Activated CD4-positive, alpha-beta T cell treated with anti-CD3 and anti-CD28 coated beads, Interleukin-2, amount 10 ng/mL, durations not matched to agents 24 days and 14 days (primary cell): ENCODE measurements at places on chromosomes 2 and 18. TPM values are rescaled to one million over a fixed set of nuclear protein-coding genes. Genes with fewer than 3 reads are reported as not detected.

- no peak for DNase-seq
Observed at GRCh38 chr18:58491773-58492752, 136.8 kb downstream of the ALPK2 start.

- no peak for DNase-seq
Observed at GRCh38 chr18:28582724-28583123, 405.8 kb upstream of the CDH2 start.

DNA sequence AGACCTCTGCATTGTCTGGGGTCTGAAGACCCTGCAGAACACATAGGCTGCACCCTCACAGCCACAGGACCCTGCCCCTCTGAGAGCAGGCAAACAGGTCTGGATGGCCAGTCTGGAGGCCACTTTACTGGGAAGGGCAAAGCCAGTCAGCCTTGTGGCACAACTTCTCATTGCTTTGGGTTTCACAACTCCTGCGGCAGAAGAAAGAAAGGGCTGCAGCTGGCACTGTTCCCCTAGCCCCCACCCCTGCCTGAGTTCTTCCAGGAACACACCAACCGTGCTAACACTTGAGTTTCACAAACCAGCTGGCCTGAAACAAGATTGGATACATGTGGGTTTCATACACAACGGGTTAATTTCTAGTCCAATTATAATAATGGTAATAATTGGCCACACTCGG lies 276.5 kb upstream of the MGAT5 start:
- no peak for DNase-seq

- DNase-seq = no peak
Observed at GRCh38 chr2:136204971-136205370, 87.0 kb upstream of the CXCR4 start.

GRCh38 chr18:48840491-48840877 lies 110.3 kb downstream of the SMAD7 start:
- no peak for DNase-seq

- DNase-seq = peak; percentile 86
Observed at GRCh38 chr18:13629841-13630715, 96.3 kb downstream of the FAM210A start.

The CNDP1 gene
- not detected in 2 replicates for total RNA-seq

The HOXD9 gene
- not detected in 2 replicates for total RNA-seq

- peak; percentile 83 for DNase-seq
Observed at GRCh38 chr2:20106746-20107145, 55.3 kb upstream of the LAPTM4A start.

DNA sequence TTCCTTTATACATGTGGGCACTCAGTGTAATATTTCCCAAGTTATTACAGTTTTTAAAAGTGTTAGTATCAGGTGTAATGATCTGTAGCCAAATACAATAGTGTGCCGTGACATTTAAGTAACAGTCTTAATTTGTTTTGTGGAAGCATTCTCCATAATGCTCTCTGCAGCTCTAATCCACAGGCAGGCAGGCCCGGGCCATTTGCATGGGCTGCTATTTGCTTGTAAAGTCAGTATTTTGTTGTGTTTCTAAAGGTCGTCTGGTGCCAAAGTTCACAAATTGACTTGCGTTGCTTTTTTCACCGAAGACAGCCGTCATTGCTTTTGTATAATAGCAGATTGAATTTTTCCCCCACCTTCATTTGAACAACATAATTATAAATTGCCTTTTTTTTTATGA lies 153.0 kb downstream of the GBX2 start:
- no peak for DNase-seq

GRCh38 chr2:231900486-231900942 lies 25.7 kb downstream of the NPPC start:
- DNase-seq = peak; percentile 88

DNA sequence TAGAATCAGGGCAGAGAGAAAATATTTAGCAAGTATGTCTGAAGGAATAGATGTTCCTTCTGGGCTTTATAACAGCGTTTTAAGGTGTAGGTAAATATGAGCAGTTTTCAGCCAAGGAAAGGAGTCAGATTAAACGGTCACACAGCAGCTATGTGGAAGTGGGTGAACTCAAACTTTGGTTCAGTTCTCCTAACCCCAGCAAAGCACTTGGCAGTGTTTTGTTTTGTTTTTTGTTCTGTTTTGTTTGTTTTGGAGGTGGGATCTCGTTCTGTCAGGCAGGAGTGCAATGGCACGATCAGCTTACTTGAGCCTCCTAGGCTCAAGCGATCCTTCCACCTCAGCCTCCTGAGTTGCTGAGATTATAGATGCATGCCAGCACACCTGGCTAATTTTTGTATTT lies 24.6 kb downstream of the TANC1 start:
- DNase-seq = no peak

- no peak for DNase-seq
Observed at GRCh38 chr2:46122318-46122976, 174.8 kb upstream of the EPAS1 start.

The PROKR1 gene
- not detected in 2 replicates for total RNA-seq

DNA sequence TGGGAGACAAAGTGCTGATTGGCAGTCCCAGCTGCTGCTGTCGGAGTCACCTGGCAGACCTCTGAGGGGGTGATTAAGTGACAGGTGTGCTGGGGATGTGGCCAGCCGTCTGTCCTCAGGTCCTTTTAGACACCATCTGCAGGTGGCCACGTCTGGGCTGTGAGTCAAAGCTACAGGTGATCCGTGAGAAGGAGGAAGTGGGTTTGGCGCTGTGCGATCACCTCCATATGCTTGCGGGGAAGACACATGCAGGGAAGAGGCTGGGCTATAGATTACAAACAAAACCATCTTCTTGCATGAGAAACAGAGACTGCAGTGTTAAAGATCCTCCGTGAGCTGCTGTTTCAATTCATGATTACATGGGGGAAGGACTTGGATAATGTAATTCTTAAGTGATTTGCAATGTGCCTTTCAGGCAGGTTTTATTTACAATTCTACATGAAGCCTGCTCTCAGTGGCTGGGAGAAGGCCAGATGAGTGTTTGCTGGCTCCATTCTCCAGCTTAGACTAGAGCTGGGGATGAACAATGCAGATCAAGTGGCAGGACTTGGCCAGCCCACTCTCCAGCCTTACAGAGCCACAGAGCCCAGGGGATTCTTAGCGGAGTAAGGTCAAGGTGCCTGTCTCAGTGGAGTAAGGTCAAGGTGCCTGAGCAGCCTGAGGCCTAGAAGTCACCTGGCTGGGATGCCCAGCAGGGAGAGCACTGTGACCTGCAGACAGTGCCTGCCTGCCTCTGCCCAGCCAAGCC lies 87.8 kb downstream of the LYPD1 start:
- no peak for DNase-seq

- no peak for DNase-seq
Observed at GRCh38 chr2:209314653-209315052, 109.2 kb upstream of the MAP2 start.

The SOWAHC gene
- total RNA-seq = 0.26 TPM in 2 replicates

The SLC9A4 gene
- 0.07 and 0.12 TPM in 2 replicates for total RNA-seq

GRCh38 chr2:32386739-32387138 lies 29.9 kb downstream of the BIRC6 start:
- no peak for DNase-seq

The LYG2 gene
- total RNA-seq = not detected in 2 replicates

DNA sequence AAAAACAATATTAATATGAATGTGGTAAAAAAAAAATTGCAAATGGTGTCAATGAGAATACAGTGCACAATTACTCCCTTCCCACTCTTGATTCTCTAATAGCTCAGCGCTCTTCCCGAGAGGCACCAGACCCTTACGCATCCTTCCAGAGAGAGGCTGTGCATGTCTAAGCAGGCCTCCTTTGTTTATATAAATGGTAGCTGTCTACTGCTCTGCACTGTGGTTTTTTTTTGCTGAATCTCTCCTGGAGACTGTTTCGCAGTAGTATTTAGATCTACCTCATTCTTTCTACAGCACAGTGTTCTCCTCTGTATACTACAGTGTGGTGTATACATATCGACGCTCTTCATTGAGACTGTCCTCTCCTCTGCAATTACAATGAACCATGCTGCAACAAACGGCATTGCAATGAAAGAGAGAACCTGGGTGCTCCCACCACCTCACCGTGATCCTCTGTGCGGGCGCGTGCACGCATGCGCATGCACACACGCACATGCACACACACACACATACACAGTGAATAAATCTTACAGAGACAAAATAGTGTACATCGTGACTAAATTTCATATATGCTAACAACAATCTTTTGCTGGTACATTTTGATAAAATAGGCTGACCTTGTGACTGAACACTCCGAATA lies 19.4 kb downstream of the SEPTIN10 start:
- DNase-seq = no peak

The PTH2R gene
- total RNA-seq = 0.07 TPM in 2 replicates

The SFT2D3 gene
- total RNA-seq = 5.9 and 6.3 TPM in 2 replicates

DNA sequence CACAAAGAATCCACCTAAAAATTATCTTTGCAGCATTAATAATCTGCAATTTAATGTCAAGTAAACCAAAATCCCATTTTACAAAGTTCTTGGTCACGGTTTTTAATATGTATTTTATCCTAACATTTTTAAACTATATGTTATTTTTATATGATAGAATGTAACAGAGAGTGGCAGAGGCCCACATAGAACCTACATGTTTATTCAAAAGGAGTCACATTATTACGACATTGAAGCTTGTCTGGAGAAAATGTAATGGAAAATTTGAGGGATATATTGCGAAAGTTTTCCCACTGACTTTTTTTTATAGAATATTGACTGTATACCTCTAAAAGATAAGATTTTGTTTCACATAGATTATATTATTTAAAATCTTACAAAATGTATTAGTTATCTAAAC lies 89.7 kb upstream of the COL3A1 start:
- no peak for DNase-seq

GRCh38 chr2:71008342-71008741 lies 13.7 kb upstream of the TEX261 start:
- no peak for DNase-seq

The MRPL33 gene
- total RNA-seq = 59.0 and 59.6 TPM in 2 replicates

The MDH1B gene
- total RNA-seq = 0.12 and 0.47 TPM in 2 replicates

GRCh38 chr2:240514631-240515030 lies 43.2 kb downstream of the ANKMY1 start:
- no peak for DNase-seq

The BOLL gene
- total RNA-seq = not detected in 2 replicates

DNA sequence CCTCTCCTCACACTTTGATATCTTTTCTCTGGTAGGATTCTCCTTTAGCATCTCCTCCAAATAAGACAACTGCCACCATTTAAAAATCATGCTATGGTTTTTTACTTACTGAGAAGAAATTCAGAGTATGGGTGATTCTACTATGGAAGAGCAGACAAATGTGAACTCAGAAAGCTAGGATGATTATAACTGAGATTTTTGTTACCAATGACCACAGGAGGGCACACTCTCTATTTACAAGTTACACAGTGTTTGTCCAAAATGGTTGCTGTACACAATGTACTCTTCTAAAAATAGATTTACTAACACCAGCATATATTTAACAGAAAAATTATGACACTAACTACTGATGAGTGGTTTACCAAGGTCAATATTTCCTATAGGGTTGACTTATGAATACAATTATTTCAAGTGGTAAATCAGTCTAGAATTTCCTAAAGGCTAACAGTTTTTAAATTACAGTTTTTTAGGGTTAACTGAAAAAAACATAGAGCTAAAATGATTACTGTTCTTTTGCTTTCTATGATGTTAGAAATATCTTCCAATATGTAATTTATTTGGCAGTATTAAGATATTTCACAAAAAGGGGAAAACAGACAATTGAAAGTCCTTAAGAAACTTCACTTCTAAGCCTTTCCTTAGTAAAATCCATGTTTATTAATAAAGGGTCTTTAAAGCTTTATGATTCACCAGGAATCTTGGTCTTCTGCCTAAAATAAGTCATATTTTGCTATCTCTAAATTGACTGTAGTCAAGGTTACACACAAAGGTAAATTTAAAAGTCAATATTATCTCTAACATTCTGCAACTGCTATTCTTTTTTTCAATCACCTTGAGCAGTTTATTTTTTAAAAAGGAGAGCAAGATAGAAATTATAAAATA lies 57.2 kb downstream of the MAP4K3 start:
- DNase-seq = peak; percentile 65

DNA sequence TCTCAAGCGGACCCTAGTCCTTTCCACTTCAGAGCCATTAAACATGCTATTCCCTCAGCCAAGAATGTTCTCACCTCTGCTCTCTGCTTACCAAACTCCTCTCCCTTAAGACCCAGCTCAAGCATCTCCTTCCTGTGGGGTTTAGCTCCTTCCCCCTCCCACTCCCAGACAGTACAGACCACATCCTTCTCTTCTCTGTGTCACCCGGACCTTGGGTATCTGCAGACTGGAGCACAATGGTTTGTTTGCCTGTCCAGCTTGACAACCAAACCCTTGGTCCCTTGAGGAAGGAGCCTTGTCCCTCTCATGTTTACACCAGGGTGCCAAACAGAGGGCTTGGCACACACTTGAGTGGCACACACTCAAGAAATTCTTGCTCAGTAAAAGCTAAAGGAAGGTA lies 4.1 kb upstream of the CD8A start:
- peak; percentile 70 for DNase-seq

- DNase-seq = no peak
Observed at GRCh38 chr18:46693996-46694395, 37.0 kb upstream of the LOXHD1 start.

The MYO5B gene
- 0.07 and 0.14 TPM in 2 replicates for total RNA-seq

DNA sequence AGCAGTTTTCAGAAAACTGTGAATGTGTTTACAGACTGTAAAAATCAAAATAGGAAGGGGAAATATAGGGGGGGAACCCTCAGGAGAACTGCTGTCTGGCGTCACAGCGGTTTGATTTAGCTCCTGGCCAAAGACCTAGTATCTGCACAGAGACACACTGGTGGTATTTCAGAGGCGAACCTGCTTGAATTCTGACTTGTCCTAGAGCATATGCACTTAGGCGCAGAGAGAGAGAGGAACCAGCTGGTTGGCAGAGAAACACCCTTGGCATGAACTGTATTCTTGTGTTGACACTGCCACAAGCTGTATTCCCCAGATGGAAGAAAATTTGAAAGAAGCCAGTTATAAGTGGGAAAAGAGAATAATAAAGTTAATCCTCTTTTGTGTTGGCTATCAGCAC lies 506.5 kb upstream of the NRP2 start:
- DNase-seq = peak; percentile 43

GRCh38 chr2:96867756-96868554 lies 1.9 kb downstream of the SEMA4C start:
- DNase-seq = no peak

The RAB31 gene
- total RNA-seq = 0.66 TPM in 1 of 2 replicates, not detected in the other

- no peak for DNase-seq
Observed at GRCh38 chr2:47259829-47260228, 104.7 kb upstream of the STPG4 start.

DNA sequence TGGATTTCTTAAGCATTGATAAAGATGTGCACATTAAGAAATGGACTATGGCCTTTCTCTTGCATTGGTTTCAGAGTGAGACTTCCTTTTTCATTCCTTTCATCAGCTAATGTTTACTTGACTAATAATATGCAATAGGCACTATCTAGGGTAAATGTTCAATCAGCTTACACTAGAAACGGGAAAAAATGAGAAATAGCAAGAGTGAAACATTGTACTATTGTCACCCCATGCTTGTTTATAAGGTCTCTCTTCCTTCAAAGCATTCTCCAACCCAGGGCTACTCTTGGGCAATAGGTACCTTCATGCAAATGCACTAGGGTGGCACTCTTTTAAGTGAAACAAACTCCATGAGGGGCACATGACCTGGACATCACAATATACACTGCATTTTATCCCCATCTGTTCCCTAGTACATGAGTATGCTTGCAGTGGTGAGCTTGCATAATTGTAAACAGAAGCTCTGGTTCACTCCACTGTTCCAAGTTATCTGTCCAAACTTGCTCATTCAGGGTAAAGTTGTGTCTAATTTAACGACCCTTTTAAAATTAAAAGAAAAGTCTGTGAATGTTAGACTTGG lies 402.3 kb downstream of the ERBB4 start:
- DNase-seq = no peak
